ENCODE measurements at places on chromosomes 4 and X.

GRCh38 chrX:11427453-11428071, 134.3 kb downstream of the AMELX start:
- DNase-seq: no peak

- no peak for DNase-seq
These were observed 173.8 kb downstream of the DLG3 start for GRCh38 chrX:70618467-70618866.

DNA sequence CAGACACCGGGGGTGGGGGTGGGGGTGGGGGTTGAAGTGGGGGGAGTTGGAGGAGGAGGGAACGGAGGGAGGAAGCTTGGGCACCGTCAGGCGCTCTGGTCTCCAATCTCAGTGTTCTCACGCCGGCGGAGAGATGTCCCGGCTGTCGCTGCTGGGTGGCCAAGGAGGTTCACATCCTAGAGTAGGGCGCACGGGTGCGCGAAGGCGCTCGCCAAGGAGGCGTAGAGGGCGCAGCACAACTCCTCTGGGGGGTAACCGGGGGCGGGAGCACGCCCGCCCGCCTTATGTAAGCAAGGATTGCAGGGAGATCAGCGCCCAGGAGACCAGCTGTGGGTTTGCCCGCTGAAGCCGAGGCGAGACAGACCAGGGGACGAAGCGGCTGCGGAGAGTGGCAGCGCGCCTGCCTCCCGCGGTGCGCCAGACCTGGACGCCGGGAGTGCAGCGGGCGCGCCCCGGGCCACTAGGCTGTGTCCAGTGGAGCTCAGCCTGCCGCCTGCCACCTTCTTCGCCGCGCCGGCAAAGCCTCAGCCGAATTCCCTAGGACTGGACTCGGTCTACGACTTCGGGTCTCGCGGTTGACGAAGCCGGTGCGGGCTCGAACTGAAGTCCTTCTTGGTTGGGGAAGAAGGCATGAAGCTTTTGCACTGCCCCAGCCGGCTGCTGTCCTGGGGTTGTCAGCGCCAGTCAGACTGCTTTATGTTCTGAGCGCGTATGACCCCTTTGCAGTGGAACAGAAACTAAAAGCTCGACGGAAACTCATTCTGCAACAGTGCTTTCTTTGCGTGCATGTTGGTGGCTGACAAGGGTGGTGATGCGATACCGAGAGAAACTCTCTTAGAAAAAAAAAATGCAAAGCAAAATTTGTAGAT, 707 bp upstream of the UNC5C start:
- no peak for DNase-seq

DNA sequence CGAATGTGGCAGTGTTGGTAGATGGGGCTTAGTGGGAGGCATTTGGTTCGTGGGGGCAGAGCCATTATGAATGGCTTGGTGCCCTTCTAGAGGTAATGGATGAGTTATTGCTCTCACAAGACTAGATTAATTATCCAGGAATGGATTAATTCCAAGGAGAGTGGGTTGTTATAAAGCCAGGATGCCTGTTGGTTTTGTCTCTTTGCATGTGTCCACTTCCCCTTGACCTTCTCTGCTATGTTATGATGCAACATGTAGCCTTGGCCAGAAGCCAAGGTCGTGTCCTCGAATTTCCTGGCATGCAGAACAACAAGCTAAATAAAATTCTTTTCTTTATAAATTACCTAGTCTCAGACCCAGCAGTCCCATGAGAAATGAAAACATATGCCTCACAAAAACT, 111.2 kb upstream of the PLS3 start:
- DNase-seq: no peak
